Activated T-helper 1 cell treated with anti-CD3 and anti-CD28 coated beads, Interleukin-2, amount 50 U/mL, for 16 hours (primary cell): ENCODE measurements at places on chromosomes 1 and 21.

GRCh38 chr1:209989525-209989924 is 51.5 kb downstream of the SYT14 start:
- DNase-seq: no peak

- no peak for DNase-seq
Measured at GRCh38 chr1:161020509-161021164, at the start of gene F11R. F11R (minus strand) TSS chr1:161021152; CDS start chr1:161021073, 79 bp downstream.

DNA sequence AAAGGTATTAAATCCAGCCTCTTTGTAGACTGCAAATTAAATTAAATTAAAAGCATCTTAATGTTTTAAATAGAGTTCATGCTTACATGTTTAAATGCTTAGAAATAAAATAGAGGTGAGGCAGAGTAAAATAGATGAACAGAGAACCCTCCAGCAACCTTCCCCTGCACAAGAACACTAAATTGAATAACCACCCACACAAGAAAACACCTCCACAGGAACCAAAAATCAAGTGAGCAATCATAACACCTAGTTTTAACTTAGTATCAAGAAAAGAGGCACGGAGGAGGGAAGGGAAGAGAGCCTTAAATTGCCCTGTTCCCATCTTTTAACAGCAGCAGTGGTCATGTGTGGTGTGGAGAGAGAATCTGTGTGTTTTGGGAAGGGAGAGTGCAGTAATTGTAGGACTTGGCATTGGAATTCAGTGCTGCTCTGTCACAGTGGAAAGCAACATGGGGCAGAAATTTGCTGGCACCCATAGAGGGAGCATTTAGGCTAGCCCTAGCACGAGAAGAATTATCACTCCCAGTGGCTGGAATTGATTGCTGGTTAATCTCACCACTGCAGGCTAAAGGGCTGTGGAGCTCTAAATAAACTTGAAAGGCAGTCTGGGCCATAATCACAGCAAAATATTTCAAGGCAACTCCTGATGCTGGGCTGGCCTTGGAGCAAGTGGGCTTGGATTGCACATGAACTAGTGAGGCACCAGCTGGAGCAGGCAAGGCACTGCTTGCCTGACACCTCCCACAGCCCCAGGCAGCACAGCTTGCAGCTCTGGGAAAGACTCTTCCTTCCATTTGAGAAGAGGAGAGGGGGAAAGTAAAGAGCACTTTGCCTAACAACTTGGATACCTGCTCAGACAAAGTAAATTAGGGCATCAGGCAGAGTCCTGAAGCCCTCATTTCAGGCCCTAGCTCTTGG is 1478.8 kb downstream of the NCAM2 start:
- no peak for DNase-seq

DNA sequence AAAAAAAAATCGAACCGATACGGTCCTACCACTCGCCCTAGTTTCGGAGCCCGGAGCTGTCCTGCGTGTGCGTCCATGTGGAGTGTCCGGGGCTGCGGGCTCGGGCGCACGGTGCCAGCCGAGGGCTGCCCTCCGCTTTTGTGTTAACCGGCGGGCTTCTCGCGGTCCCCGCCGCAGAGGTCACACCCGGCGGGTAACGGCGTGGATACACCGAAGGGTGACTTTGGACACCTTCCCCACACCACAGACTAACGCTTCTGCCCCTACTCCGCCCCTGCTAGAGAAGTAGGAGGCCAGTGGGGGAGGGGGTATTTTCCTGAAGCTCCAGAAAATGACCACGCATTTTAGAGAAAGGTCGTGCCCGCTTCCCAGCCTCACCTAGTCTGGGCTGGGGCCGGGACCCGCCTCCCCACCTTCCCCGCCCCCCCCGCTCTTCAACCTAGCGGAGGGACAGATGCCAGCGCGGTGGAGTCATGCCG is 609 bp upstream of the ATF3 start:
- DNase-seq: no peak

DNA sequence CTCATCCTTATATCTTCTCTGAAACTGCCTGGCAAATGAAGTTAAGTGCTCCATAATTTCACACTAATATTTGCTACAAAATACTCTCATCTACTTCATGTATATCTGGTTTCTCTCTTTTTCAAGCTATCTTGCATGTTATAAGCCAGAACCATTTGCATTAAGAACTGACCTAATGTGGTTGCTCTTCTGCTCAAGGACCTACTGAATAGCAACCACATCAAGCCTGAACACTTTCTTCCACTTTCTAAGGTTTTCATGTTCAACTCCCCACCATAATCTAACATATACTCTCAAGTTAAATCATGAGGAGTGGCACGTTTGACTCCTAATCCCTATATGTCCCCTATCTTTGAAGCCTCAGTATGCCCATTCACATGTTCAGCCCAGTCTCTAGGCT is 27.2 kb downstream of the RGS1 start:
- no peak for DNase-seq

GRCh38 chr1:183198463-183198862 is 12.4 kb downstream of the LAMC2 start:
- no peak for DNase-seq

- no peak for DNase-seq
Measured at GRCh38 chr1:185500001-185500626, 183.1 kb upstream of the IVNS1ABP start.

DNA sequence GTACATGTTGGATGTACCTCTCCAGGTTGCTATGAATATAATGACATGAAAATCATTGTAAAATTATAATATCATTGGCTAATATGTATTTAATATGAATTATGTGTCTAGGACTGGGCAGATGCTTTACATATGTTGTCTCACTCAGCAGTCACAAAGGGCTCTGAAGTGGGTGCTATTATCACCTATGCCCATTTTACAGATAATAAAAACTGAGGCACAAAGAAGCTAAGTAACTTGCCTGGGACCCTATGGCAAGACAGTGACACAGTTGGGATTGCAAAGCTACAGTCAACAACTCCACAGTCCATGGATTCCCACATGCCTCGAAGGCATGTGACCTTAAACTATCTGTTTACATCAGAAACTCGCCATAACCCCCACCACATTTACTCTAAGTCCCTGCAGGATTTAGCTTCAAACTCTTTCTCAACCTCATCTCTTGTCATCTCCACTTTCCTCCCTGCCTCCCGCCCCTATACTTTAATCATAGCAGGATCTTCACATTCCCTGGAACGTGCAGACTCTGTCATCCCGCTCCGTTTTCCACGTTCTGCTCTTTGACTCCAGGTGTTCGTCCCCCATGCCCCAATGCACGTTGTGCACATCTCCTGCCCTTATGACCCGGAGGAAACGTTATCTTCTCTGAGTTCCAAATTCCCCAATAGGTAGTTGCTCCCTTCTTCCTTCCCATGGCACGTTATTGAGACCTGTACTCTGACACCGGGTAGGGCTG is 143.0 kb upstream of the NRIP1 start:
- DNase-seq: no peak

DNA sequence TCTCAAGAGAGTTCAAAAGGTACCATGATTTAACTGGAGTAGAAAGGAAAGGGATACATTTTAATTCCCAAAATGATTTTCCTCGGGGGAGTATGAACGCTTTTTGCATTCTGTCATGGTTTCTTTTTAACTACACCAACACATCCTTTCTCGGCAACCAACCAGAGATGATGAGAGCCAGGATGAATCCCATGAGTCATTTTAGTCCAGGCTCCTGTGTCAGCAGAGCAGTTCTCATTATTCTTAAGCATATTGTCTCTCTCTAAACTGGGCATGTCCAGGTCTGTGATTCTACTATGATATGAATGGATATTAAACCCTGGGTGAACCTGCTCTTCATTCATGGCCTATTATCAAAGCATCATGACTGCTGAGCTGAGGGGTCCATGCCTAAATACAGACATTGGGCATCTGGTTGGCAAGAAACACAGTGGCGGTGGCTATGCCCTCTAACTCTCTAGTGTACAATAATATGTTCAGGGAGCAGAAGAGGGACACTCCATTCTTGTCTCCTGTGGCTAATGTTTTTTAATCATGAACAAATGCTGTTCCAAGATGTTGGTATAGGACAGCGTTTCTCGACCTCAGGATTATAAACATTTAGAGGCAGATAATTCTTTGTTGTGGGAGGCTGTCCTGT is 124.3 kb upstream of the ESRRG start:
- DNase-seq: no peak

GRCh38 chr1:228307218-228308023 is 99.2 kb downstream of the TRIM11 start:
- DNase-seq: peak; percentile 2

DNA sequence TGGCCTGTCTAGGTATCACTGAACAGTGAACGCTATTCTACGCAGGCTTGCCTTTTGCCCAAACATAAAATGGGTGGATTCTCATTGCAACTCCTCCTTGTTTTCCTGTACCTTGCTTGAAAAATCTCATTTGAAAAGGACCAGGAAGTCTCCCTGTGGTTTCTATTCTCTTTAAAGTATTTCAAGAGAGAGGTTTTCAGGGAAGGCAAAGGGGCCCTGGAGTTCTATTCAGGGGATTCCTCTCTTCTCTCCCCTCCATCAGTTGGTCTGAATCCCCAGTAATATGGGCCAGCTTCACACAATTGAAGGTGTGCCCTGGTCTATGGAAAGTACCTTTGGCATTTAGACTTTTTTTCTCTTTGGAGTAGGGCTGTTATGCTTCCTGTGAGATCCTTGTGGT is 311.3 kb downstream of the RGS7 start:
- DNase-seq: no peak

DNA sequence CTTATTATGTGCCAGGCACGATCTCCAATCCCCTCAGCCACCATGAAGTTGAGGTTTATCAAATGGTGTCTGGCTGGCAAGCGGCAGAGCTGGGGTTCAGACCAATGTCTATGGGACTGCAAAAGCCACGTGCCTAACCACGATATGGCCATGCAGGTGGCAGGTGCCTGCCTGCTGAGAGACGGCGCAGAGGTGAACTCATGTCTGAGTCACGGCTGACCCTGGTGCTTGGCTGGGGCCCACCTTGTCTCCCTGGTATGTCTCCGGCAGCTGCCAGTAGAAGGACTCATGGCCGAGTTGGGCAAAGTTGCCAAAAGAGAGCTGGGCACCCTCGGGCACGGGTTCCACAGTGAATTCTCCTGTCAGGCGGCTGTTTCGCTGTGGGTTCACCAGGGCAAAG is 59.9 kb downstream of the LDLRAD2 start:
- DNase-seq: no peak
